Stromal cell of bone marrow (primary cell): ENCODE measurements at places on chromosomes 2 and 18.

DNA sequence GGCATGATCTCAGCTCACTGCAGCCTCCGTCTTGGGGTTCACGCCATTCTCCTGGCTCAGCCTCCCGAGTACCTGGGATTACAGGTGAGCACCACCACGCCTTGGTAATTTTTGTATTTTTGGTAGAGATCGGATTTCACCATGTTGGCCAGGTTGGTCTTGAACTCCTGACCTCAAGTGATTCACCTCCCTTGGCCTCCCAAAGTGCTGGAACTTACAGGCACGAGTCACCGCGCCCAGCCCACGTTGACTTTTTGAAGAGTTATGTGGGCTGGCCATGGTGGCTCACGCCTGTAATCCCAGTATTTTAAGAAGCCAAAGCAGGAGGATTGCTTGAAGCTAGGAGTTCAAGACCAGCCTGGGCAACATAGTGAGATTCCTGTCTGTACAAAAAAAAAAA lies 20.8 kb downstream of the CCL20 start:
- DNase-seq, result no peak

- DNase-seq, result no peak
These were observed 283.4 kb upstream of the FBXO11 start for GRCh38 chr2:48189552-48190228.

- no peak for DNase-seq
These were observed 41.8 kb downstream of the ST8SIA5 start for GRCh38 chr18:46715062-46715461.

DNA sequence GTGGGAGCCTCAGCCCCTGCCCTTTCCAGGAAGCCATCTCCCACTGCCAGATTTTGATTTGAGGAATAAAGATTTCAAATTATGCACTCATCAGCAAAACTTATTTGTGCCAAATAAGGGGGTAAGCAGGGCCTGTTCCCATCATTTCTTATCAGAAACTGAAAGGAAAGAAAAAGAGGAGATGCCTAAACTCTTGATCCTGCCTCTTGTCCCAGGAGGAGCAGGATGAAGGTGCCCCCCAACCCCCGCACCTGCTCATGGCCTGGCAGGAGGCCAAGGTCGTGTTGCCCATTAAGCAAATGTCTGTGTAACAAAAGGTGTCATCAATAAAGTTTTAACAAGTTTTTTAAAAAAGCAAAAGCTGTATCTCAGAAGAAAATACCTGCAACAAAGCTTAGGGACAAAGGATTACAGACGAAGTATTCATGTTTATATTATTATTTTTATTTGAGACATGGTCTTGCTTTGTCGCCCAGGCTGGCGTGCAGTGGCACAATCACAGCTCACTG lies 80.0 kb downstream of the INPP5D start:
- DNase-seq, result no peak

DNA sequence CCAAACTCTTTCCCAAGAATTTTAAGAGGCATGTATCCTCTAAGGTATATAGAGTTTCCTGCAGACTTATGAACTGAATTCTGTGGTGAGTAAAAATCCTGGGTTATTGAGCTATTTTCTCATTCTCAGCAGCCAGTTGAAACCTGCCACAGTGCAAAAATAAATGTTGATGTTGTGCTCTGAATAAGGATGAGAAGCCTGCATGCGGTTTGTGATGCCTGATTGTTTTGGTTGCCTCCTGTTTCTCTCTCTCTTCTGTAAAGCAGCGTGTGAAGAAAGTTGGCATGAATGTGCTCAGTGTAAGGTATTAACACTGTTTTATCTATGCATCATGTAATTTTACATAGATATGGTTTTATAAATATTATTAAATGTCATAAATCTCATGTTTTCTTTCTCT lies 452.6 kb downstream of the CDH2 start:
- no peak for DNase-seq

GRCh38 chr2:207881902-207882301 lies 112.2 kb upstream of the FZD5 start:
- DNase-seq, result peak; percentile 63

DNA sequence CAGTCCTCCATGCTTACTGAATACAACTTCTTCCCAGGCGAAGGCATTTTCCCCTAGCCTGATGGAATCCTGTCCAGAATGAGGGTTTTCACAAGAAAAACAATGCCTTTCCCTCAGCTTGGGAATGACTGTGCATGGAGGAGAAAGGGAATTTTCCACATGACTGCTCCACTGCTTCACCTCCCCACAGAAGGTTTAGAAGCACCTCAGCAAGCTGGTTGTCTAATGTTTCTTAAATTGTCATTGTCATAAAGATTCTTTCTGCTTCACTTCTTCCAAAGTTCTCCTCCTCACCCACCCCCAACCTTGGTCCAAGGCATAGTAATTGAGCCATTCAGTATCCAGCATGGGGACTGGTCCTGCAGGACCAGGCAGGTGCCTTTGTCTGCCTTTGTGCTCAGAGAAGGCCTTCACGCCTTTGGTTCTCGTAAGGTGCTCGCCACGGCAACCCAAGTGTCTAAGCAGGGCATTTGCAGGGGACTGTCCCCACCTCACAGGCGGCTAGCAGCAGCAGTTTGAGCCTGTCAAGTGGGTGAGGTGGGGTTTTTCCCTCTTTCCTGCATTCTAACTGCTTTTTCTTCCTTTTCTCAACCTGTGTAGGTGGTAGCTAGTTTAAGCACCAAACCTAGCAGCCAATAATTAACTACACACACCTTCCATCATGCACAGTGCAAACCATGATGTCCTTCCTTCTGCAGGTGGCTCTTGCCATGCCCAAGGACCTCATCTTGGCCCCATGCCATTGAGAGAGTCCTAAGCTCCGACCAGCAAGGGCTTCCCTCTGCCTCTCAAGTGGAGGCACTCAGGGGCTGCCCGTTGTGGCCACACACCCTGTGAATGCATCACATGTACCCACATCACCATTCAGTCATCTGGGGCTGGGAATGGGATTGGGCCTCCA lies 65.7 kb upstream of the BCL2L11 start:
- no peak for DNase-seq
